AML-193 (cell line): ENCODE measurements at places on chromosomes 7 and 10.

DNA sequence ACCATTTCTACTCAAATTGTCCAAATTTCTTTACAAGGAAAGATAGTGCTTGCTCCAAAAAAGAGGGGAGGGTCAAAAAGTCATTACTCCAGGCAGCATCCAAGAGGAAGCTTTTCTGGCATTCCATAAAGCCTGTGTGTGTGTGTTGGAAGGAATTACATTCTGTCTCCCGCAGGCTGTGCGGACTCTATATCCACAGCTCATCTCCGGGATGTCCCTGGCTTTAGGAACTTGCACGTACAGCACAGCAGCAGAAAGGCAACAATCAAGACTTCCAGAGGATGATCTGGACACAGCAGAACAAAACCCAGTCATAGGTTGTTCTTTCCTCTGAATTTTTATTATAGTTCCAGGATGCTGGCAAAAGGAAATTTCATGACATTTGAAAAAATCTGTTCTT is 94.8 kb downstream of the ITIH5 start:
- no peak for DNase-seq

DNA sequence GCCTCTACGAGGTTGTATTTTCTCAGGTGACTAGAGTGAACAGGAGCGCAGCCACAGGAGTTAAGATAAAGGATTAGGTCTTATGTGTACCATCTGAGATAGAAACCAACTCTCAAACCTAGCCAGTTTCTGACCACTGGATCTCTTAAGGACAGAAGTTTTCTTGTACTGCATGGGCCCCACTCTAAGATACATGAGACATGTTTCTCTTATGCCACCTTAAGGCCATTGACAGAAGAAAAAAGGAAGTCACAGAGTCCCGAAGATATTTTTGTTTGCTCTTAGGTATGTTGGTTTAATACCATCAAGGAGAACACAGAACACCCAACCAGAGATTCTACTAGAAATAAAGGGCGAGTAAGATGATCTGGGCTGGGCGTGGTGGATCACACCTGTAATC is 335.8 kb downstream of the FRMD4A start:
- DNase-seq, result no peak

DNA sequence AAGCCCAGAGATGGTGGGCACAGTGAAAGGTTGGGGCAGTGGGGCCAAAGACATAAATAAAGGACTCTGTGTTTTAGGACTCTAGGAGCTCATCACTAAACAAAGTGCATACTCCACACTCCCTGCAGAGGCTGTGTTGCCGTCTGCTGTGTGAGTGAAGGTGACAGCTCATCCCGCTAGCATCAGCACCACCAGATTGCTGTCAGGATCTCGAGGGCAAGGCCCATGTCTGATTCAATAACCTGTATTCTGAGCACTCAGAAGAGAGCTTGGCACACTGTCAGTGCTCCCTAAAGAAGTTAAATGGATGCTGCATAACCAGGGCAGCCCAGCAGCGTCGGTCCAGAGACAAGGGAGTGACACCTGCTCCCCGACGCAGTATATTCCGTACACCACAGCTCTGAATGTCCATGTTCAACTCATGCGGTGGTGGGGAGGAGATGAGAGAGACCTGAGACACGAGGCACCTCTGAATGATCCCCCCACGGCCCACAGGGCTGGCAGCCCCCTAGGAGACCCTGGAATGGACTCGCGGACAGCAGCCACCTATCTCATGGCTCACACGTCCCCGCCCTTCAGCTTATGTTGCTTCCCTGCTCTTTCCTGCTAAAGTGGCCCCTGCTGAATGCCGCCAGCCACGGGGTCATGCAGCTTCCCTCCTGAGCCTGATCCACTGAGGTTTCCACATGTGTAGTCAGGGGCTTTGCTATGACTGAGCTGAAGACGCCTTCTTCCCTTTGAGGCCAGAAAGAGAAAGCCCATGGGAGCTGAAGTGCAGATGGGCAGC is 132.7 kb upstream of the KCNMA1 start:
- DNase-seq, result no peak

DNA sequence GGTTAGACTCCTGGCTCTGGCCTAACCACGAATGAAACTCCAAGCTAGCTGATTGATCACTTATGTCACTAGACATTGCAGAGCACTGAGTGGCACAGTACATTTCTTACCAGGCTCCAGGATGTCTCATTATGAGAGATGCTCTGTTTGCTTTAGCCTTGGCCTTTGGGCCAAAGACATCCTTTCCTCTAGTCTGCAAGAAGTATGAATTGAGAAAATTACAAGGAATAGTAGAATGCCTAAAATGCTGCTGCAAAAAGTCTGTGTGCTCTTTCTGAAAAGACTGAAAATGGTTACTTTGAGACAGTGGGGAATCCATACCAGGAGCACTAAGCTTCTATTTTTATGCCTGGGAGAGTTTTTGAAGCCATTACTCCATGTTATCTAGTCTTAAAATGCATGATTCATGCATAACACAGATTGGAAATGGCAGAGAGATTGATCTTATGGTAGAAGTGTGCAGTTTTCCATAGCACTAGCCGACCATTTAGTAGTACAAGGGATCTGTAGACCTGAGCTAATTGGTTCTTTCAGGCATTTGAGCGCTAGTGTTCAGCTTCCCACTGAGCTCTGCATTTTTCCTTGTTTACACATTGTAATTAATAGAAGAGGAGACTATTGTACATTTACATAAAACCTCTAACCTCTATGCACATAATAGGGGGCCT is 303.8 kb downstream of the PRKG1 start:
- DNase-seq, result no peak

GRCh38 chr10:73644015-73644743 is 2.9 kb upstream of the MYOZ1 start:
- DNase-seq, result peak; percentile 68

GRCh38 chr10:76497666-76498065 is 1066.2 kb downstream of the LRMDA start:
- DNase-seq, result no peak

DNA sequence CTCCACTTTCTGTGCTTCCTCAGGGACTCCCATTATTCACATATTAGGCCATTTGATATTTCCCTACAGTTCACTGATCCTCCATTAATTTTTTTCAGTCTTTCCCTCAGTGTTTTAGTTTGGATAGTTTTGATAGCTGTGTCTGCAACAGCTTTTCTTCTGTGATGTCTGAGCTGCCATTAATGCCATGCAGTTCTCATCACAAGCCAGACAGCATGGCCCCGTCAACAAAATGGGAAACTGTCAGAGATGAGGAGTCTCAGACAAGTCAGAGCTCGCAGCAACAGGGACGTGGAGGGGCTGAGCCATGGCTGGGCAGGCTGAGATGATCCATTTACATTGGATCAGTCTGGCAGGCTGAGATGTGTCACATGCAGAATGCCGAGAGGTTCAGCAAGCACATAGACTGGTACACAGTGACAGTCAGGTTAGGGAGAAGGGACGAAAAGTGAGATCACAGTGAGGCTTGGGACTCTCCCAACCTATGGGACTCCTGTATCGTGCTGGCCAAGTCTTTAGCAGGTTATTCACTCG is 65.4 kb downstream of the NPS start:
- DNase-seq, result no peak

DNA sequence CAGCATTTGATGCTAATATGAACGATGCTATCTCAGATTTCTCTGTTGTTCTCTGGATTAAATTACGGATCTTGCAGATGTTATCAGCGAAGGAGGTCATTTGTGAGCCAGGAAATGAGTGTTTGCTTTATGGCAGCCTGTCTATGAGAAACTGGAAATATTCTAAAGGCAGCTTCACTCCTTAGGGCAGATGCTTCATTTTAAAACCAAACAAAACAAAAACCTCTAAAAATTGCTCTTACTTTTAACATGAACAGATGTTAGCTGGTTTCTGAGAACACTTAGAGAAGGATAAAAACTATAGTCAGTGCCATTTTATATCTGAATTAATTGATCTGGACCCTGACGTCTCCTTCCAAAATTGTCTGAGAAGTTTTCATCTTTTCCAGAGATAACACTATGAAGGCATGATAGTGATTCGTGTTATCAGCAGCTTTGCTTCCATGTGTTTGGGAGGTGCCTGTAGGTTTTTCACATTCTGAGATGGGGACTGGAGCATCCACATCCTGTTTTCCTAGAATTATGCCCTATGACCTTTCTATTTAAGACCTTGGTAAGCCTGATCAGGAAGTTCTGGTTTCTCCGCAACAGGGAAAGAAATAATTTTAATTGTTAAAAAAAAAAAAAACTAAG is 53.1 kb downstream of the CPED1 start:
- no peak for DNase-seq

DNA sequence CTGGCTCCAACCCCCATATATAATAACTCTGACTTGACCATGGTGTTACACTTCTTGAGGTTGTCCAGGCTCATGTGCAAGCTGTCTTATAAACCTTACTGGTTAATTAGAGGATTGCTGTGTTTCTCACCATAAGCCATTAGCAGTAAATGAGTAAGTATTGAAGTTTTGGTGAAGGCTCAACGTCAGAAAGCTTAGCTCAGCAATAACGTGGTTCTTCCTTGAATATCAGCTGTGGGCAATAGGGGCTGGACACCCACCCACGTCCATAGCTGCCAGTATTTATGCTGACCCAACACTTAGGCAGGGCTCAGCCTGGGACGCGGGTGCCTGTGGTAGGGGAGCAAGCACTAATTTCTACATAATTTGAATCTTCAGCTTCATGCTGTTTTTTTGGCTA is 134.1 kb downstream of the SH2D4B start:
- DNase-seq, result no peak

DNA sequence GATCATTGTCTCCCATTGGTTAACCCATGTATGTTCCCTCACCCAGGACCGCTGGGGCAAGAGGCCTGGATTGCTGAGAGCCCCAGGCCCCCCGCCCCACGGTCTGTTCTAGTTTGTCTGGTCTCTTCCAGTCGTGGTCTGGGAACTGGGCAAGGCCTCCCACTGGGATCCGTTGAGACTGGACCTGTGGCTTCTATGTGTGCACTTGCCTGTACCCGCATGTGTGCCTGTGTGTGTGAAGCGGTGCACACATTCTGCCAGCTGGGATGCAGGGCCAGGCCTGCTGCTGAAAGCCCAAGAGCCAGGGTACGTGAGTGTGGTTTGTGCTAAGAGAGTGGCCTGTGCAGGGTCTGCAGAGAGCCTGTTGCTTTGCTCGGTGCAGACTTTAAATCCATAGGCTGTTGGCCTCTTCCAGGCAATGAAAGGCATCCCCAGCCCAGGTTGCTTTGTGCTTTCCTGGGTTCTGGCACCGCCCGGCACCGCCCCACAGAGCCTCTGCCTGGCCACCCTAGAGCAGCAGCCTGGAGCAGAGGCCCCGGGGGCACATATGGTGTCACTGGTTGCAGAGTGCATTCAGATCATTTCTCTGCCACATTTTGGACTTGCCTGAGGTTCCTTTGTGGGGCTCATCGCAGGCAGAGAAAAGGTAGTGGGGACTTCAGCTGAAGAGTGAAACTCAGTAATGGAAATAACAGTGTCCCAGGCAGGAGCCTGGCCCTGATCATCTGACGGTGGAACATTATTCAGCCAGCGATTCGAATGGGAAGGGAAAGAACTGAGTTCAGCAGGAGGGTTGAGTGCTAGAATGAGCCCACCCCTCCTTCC is 215.5 kb downstream of the GLRX3 start:
- DNase-seq, result no peak

DNA sequence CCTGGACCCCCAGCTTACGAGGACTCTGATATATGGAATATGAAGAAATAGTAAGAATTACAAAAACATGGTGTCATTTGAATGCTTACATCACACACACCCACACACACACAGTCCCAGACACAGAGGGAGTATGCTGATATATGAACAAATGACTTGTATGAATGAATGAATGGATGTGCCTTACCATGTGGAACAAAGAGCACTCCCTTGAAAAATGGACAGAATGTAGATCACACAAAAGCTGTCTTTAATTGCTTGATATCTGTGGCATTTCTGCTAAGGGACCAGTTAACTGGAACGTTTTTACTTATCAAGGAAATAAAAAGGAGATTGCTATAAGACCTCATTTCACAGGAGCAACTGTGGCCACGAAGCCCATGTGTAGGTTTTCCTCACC is 46.0 kb downstream of the PRTFDC1 start:
- DNase-seq, result no peak

DNA sequence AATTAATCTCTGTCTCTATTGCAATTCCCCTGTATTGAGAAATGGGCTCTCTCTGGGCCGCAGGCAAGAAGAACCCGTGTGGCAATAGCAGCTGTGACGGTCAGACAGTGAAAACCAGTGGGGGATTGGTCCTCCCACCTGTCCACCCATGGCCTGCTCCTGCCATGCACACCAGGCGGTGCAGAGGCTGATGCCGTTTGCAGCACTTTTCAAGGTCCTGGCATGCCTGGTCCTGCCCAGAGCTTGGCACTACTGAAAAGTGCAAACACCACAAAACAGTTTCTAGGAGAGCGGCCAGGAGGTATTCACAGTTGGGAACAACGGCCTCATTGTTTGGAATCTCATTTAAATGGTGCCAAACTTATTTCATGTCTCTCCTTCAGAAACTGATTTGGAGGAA is 41.5 kb downstream of the PSPH start:
- no peak for DNase-seq

DNA sequence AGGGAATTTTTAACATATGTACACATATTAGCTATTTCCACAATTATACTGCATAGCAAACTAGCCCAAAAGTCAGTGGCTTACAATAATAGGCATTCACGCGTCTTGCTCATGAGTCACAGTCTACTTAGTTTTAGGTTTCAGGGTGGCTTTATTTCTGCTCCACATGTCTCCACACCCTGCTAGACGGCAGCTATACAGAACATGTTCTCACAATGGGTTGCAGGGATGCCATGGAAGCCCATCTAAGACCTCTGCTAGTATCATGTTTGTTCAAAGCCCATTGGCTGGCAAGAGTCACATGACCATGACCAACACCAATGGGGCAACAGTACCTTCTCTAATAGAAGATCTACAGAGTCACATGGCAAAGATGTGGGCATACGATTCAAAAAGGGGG is 96.3 kb upstream of the NEBL start:
- no peak for DNase-seq

DNA sequence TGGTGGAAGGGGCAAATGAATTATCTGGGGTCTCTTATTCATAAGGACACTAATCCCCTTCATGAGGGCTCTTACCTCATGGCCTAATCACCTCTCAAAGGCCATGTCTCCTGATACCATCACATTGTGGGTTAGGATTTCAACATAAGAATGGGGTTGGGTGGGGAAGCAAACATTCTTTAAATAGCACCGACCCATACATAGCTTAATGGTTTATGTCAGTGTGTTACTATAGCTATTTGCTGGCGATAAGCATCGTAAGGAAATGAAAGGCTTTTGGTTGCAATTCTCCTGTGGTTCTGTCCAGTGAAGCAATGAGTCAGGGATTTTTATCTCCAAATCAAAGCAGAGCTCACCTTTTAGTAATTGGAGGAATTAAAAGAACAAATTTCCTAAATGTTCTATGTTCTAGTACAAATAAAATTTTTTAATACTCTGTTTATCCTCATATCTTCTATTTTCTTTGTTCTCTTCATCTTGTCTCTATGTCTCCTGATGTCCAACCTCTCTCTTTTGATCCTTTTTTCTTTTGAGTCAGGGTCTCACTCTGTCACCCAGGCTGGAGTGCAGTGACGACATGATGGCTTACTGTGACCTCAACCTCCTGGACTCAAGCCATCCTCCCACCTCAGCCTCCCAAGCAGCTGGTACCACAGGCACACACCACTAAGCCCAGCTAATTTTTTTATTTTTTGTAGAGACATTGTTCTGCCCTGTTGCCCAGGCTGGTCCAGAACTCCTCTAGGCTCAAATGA is 57.0 kb upstream of the GLCCI1 start:
- DNase-seq, result no peak

GRCh38 chr10:70403483-70404035 is 386 bp upstream of the EIF4EBP2 start:
- no peak for DNase-seq

- no peak for DNase-seq
Observed at GRCh38 chr7:114921631-114922025, 266 bp upstream of the MDFIC start.
